ENCODE measurements at places on chromosomes 5 and 9.
A peak's percentile ranks its signal among the peaks of the same experiment; 100 is the strongest.

GRCh38 chr5:25095261-25095660 lies 450.5 kb upstream of the CDH10 start:
- DNase-seq: no peak

DNA sequence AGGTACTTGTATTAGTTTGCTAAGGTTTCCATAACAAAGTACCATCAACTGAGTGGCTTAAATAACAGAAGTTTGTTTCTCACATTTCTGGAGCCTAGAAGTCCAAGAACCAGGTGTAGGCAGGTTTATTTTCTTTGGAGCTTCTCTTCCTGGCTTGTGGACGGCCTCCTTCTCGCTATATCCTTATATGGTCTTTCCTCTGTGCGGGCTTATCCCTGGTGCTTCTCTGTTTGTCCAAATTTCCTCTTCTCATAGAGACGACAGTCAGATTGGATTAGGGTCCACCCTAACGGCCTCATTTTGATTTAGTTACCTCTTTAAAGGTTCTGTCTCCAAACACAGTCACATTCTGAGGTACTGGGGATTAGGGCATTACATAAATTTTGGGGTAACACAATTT lies 88.3 kb downstream of the RMI1 start:
- DNase-seq: no peak

DNA sequence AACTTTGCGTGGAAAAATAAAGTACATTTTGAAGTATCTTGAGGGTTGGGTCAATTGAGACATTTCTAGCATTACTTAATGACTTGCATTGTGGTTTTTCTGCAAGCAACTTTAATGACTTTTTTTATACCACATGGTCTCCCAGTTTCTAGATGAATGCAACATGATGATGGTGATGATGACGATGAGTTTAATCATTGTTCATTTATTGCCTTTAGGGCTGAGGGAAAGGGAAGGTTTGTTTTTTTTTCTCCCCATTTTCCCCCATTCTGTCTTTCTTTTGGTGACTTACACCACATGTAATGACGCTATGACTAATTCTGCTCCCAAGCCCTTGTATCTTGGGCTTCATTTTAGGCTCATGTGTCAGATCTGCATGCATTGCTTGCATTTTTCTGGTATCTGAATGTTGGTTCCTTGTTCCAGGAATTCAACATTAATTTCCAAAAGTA lies 57.7 kb upstream of the NXNL2 start:
- DNase-seq: no peak

- DNase-seq: no peak
Measured at GRCh38 chr5:10631316-10631996, 67.6 kb downstream of the ANKRD33B start.

DNA sequence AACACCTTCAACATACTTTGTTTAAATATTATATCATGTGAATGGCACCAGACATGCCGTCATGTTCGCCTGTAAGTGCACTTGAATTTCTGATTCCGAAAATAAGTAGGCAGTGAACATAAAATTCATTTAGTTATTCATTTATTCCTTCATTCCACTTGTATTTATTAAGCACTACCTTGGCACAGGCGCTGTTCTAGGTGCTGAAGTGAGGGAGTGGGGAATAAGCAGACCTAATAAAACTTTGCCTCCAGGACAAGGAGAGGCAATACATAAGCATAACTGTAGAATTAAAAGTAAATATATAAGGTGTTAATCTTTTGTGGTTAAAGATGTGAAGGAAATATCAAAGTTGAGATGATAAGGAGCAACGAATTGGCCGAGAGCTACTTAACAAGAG lies 297.4 kb downstream of the TENT4A start:
- no peak for DNase-seq

- no peak for DNase-seq
Measured at GRCh38 chr9:129008986-129009583, 19.0 kb downstream of the SH3GLB2 start.

GRCh38 chr5:150062216-150062922 lies 24.0 kb downstream of the CSF1R start:
- DNase-seq: no peak

- no peak for DNase-seq
Measured at GRCh38 chr5:99644822-99645221, 716.0 kb upstream of the CHD1 start.

DNA sequence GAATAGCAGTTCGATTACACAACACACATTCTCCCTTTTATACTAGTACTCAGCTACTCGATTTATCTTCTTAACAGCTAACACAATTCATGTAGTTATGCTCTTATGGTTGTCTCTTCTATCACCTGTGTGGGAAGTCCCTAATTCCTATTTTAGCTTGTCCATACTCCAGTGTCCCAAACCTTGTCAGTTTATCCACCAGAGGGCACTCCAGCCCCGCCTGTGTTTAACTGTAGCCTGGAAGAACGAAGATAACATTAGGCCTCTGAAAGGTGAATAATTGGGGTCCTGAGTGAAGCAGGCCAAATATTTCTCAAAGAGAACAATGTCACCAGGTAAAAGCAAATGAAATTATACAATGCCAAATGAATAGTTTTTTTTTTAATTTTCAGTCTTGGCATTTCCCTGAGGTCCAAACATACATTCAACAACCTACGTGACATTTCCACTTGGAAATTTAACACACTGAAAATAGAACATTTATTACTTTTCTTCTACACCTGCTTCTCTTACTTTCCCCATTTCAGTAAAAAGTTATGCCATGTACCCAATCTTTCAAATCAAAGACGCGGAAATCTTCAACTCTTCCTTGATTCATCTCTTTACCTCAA lies 560.7 kb downstream of the HTR1A start:
- peak; percentile 88 for DNase-seq

GRCh38 chr5:125209650-125210049 lies 463.2 kb upstream of the ZNF608 start:
- DNase-seq: no peak

- no peak for DNase-seq
Measured at GRCh38 chr9:135888766-135889394, 18.5 kb downstream of the CAMSAP1 start.

GRCh38 chr9:122366074-122366660 lies 4.7 kb upstream of the PTGS1 start:
- no peak for DNase-seq

DNA sequence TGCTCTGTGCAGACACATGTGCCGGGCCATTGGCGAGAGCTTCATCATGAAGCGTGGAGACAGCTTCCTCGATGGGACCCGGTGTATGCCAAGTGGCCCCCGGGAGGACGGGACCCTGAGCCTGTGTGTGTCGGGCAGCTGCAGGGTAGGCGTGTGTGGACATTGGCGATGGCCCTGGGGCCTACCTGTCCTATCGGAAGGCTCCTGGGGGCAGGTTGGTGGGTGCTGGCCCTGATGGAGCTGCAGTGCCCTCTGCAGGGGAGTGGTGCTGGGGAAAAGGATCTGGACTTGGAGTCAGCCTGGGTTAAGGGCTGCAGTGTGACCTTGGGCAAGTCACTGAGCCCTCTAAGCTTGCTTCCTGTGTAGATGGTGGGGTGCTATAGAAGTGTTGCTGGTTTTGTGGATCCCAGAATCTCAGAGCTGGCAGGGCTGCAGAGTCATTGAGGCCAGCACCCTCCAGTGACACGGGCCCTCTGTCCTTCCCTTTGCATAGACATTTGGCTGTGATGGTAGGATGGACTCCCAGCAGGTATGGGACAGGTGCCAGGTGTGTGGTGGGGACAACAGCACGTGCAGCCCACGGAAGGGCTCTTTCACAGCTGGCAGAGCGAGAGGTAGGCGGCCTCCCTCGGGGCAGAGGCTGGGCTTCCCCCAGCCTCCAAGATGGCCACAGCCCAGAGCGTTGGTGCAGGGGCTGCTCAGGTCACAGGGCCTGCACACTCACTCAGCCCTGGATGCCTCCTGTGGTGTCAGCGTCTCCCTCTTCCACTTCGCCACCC lies 15.8 kb downstream of the ADAMTS13 start:
- DNase-seq: no peak

GRCh38 chr5:146463446-146463845 lies 16.3 kb downstream of the TCERG1 start:
- no peak for DNase-seq

- DNase-seq: peak; percentile 22
Measured at GRCh38 chr5:154603953-154604679, 126.1 kb upstream of the HAND1 start.

DNA sequence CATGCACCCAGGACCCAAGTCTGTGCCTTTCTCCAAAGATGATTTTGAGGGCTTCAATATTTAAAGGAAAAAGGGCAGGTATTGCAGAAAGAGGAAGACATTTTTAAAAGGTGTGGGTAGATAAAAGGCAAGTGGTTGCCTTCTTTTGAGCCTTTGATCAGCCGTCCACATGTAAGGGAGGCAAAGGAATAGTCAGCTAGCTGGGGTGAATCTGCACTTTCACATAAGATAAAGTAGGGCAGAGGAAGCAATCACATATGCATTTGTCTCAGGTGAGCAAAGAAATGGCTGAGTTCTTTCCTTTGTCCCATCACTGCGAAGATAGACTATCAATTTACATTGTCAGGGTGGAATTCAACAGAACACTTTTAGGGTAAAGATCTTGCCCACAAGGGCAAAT lies 19.9 kb downstream of the MGAT1 start:
- DNase-seq: no peak

DNA sequence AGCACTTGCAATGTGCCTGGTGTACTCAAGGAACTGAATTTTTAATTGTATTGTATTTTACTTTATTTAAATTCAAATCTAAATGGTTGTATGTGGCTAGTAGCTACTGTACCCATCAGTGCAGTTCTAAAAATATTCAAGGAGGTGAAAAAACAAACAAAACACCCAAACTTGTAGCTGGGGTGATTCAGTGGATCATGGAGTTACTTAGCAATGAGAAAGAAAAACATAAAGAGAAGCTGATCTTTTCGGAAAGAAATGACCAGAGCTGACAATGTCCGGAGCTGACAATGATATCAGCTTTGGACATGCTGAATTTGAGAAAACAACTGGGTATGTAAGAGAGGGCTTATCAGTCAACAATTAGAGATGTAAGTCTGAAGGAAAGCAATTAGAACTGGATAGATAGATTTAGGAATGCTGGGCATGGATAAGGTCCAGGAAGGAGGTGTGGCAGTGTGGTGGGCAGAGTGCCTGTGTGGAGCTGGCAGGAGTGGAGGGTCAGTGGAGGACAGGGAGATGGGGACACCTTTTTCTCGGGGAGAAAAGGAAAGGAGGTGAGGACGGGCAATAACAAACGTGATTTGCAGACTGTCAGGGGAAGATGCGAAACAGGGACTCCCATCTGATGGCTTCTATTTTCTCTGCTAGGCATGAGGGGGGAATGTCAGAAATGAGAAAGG lies 113.2 kb downstream of the DCP2 start:
- no peak for DNase-seq

GRCh38 chr5:134503937-134504437 lies 21.5 kb upstream of the JADE2 start:
- no peak for DNase-seq

GRCh38 chr9:21856301-21857094 lies 54.1 kb downstream of the MTAP start:
- DNase-seq: no peak

DNA sequence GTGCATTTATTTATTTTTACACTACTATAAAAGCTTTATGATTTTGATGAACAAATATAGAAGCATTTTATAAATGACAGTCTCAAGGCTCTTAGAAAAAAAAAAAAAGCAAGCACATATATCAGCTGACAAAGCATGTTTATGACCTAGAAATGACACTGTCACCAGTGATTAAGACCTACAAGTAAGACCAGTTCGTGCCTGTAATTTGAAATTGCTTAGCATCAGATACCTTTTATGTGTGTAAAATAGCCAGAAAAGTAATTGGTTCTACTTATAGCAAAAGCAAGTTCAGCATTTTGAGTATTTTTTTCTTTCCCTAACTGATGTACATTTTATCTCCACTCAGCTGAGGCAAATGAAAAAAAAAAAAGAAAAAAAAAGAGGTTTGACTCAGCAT lies 808.4 kb downstream of the CDH18 start:
- DNase-seq: no peak

- peak; percentile 31 for DNase-seq
Measured at GRCh38 chr9:107488375-107489143, 1.0 kb downstream of the KLF4 start.

GRCh38 chr5:120365656-120366446 lies 98.2 kb upstream of the PRR16 start:
- no peak for DNase-seq

GRCh38 chr5:132825033-132825833 lies 5.2 kb downstream of the SHROOM1 start:
- DNase-seq: peak; percentile 37

DNA sequence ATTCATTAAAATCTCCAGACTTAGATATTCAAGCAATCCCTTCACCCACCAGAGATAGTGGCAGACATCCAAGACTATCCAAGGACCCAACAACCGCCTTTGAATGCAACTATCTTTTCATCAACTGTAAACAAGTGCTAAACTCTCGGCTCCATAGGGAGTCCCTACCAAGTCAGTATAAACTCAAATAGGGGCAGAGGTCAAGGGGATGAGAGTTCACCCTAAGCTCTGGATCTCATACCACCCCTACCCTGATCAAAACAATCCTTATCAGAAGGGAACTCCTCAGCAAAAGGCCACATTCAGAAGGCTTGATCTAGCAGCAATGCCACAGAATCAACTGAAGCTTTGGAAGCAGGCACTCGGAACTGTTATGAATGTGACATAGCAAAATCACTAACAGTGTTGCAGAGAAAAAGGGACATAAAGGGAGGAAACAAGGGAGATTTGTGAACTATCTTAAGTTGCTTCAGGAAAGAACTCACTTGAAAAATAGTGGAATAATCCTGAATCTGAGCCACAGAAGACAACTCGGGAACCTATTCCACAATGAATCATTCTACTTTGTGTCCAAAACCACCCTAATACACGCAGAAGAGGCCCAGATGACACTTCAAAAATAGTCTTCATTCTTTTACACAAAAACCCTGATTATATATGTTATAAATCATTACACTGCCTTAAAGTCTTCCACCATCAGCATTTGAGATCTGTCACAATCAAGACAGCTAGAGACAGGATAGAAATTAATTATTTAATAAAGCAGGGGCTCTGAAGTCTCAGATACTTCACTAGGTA lies 49.8 kb downstream of the NR6A1 start:
- peak; percentile 19 for DNase-seq
